ENCODE measurements at places on chromosomes 11 and 22.

DNA sequence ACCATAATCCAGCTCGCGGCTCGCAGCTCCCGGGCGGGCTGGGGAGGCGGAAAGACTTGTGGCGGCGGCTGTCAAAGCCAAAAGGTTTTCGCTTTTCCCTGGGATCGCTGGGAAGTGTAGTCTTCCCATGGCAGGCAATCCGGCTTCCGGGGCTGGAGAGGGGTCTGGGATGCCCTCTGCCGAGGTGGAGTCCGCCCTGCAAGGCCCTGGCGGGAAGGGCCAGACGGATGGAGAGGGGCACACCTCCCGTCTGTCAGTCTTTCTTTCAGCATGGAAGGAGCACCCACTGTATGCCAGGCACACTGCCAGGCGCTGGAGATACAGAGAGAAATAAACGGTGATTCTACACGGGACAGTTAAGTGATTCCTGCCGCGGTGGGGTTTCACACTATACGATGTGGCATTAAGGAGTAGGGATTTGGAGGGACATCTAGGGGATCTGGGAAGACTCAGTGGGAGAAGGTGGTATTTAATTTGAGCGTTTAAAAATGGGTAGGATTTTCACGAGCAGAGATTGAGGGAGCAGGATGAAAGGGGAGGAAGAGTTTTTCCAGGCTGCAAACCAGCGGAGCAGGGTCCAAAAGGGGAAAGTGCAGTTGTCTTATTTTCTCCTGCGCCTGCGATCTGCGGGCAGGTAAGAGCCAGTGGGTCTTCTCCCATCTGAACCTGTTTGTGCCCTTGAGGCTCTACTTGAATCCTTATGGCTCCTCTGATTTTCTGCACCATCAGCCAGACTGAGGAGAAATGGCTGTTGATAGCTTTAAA is at the start of gene BACE1:
Gene BACE1, minus strand, starts transcription at position 60 of the 765 bp plus-strand sequence. CDS start 461 bp downstream, outside the sequence.
- no peak for DNase-seq

DNA sequence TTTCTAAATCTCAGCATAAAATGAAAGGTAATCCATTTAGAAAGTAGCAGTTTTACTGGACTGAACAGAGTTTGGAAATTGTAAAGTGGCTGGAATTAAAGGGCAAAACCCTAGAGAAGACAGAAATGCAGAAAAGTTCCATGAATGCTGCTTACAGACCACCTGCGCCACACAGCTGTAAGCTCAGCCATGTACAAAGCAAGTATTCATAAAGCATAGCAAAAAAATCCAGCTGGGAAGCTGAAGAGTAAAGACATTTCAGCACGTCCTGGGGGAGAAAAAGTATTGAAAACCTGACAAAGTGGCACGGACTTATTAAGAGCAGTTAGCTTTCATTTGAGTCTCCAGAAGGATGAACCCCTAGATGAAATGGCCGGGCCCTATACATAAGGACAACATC is 220.1 kb upstream of the CNTN5 start:
- no peak for DNase-seq

DNA sequence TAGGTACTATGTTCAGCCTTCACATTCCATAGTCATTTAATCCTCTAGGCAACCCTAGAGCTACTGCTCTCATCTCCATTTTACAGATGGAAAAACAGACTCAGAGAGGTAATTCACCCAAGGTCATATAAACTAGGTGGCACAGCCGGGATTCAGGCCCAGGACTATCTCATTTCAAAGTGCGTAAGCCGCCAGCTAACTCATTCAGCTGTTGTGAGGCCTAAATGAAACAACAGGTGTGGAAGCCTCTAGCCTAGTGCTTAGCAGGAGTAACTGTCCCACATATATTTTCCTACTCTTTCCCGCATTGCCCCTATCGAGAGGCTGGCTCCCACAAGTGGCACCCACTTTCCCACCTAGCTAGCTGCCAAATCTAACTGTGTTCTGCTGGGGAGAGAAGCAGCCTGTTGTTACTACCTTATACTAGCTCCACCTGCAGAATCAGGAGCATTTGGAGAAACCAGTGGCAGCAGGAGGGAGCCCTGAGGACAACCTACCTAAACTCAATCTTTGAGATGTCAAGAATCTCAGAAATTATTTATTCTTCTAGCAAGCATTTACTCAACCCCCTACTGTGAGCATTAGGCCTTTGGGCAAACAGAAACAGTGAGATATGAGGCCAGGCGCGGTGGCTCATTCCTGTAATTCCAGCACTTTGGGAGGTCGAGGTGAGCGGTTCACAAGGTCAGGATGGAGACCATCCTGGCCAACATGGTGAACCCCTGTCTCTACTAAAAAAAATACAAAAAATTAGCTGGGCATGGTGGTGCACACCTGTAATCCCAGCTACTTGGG is 20.9 kb downstream of the PRG3 start:
- DNase-seq = no peak

GRCh38 chr11:75277991-75278790 is 37.6 kb downstream of the TPBGL start:
- no peak for DNase-seq

DNA sequence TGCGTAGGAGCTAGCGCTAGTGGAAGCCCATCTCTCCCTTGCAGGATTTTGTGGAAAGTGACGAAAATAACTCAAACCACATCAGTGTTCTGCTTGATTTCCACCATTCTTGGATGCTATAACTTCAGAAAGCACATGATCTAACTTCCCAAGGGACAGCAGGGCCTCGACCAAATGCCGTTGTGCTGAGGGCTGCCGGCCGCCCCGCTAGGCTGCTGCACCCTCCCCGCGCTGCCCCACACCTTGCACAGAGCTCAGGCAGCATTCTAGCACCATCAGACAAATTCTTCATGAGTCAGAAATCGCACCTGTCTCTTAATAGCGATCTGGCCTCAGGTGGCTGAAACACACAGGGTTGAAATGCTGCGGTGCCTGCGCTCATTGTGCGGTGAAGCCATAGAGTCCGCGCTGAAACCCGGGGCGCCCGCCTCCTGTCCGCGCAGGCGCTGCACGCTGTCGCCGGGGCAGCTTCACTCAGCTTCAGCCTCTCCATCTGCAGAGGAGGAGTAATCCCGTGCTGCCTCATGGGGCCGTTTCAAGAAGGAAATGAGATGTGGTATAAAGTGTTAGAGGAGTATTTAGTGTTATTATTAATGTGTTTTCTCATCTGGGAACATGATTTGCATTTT is 59.2 kb upstream of the B3GAT1 start:
- DNase-seq = no peak

DNA sequence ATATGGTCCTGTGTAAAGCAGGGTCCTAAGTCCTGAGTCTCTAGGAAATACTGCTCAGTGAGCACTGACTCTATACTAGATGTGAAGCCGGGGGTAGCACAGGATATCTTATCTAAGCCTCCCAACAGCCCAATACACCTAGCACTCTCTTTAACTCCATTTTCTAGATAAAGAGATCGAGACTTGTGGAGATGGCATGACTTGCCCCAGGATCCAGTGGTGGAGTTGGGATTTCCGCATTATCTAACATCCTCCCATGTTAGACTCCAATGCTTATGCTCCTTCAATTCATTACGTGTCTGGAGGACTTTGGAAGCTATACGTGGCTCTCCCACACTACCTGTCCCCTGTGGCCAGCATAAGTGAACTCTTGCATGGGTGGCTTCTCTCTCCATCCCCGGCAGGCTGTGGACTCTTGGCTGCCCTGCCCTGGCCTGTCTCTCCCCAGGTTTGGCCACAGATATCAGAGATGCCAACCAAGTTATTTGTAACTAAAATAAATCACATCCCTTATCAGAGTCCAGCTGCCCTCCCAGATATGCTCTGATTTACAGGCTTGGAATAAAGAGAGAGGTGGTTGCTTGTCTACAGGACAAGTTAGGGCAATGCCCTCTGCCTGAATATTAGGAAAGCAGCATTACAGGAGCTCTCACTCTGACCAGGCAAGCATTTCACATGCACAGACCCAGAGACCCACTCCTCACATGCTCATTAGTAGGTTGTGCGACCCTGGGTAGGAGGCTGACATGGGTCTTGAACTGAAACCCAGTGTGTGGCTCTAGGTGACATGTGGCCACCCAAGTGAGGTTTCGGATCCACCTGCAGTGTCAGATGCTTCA is 4.5 kb downstream of the CD44 start:
- no peak for DNase-seq

Measured in epithelial cell of prostate (primary cell).